ENCODE measurements at places on chromosomes 12 and 14. TPM values are rescaled to one million over a fixed set of nuclear protein-coding genes. Genes with fewer than 3 reads are reported as not detected.

The MORN3 gene
- total RNA-seq: 0.11 TPM

DNA sequence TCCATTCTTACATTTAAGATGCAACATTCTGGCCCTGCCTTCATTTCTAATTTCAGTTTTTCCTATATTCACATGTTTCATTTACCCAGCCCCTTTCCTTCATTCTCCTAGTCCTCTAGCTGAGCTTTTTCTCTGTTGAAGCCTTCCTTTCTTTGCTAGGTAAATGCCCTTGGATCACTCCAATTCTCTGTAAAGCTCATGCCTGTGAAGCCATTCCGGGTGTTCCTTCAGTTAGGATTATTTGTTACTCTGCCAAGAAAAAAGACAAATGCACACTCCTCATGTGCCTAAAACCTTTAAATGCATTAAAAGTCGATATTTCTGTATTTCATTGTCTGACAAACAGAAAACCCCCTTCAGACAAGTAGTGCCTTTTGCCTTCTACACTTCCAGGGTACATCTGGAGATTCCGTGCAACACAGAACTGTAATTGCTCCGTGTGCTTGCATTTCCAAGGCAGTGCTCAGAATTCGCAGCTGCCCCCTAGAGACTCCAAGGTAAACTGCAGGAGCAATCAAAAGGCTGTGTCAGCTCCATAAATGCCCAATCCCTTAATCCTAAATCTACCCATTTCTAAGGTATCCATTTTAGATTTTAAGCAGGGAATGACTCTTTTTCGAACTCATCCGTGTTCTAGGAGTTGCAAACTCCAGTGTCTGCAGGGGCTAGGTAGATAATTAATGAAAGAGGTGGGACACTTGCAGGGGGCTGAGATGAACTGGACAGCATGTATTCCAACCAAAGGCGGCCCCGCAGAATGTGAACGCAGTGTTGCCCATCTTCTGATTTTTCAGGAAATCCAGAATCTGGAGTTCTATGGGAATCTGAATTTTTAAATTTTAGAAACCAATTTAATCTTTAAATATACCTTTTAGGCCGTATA, 320.2 kb downstream of the GRIN2B start:
- DNase-seq: no peak

DNA sequence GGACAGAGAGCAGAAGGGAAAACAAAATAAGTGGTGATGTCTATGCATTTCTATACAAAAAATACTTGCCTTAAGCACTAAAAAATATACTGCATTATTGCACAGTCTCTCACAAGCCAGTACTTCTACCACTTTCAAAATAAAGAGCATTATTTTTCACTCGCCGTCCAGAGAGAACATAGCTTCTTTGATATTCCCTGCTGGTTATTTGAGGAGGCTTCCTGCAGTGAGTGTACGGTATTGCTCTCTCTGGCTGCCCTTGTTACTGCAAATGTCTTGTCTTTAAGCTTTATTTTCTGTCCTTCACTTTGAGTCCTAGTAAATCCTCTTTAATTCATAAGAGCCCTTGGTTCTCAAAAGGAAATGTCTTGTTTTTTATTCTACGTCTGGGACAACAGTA, 81.1 kb downstream of the EML1 start:
- DNase-seq: no peak

DNA sequence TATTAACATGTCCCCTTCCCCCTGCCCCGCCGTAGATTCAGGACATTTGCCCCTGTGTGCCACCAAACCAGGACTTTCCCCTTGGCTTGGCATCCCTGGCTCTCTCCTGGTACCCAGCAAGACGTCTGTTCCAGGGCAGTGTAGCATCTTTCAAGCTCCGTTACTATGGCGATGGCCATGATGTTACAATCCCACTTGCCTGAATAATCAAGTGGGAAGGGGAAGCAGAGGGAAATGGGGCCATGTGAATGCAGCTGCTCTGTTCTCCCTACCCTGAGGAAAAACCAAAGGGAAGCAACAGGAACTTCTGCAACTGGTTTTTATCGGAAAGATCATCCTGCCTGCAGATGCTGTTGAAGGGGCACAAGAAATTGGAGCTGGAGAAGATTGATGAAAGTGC, 28.9 kb downstream of the HRK start:
- no peak for DNase-seq

DNA sequence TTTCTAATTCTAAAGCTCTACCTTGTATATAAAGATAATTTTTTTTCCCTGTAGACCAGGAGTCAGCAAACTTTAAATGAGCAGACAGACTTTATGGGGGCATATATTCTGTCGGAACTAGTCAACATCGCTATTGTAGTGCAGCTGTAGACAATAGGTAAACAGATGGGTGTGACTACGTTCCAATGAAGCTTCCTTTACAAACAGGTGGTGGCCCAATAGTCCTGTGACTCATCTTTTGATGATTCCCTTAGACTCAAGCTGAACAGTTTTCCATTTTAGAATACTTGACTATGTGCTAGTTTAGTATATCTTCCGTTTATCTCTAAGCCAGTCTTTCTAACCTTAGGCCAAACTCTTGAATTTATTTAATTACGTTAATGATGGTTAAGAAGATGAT, 16.3 kb downstream of the MUCL1 start:
- DNase-seq: no peak

- DNase-seq: no peak
Observed at GRCh38 chr12:3398196-3398789, 92.7 kb upstream of the PRMT8 start.
